ENCODE measurements at places on chromosomes 12 and 14.
A peak's percentile ranks its signal among the peaks of the same experiment; 100 is the strongest.

DNA sequence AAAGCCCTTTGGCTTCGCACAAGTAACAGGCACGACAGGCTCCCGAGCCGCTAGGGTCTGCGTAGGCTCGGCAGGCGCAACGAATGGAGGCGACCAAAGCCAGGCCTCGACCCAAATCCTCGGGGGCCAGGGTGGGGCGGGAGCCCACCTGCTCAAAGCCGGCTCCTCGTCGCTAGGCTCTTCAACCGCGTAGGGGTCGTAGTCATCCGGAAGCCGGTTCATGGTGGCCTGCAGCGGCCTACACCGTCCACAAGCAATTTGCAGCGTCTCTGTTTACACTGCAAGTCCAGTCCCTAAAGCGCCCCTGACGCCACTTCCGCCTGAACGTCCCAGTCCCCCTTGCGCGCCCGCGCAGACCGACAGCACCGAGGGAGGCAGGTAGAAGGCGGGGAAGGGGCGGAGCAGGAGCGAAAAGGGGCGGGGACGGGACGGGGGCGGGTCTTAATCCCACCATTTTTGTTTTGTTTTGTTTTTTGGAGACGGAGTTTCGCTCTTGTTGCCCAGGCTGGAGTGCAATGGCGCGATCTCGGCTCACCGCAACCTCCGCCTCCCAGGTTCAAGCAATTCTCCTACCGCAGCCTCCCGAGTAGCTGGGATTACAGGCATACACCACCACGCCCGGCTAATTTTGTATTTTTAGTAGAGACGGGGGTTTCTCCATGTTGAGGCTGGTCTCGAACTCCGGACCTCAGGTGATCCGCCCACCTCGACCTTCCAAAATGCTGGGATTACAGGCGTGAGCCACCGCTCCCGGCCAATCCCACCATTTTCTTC lies at the start of gene EAPP:
Gene EAPP, minus strand, starts transcription at position 295 of the 774 bp plus-strand sequence. Its CDS starts 73 bp downstream, at position 222.
- DNase-seq, result peak; percentile 86

GRCh38 chr12:60174941-60175340 lies 579.1 kb downstream of the SLC16A7 start:
- DNase-seq, result no peak

- no peak for DNase-seq
Measured at GRCh38 chr12:89513544-89513943, 11.1 kb downstream of the GALNT4 start.

DNA sequence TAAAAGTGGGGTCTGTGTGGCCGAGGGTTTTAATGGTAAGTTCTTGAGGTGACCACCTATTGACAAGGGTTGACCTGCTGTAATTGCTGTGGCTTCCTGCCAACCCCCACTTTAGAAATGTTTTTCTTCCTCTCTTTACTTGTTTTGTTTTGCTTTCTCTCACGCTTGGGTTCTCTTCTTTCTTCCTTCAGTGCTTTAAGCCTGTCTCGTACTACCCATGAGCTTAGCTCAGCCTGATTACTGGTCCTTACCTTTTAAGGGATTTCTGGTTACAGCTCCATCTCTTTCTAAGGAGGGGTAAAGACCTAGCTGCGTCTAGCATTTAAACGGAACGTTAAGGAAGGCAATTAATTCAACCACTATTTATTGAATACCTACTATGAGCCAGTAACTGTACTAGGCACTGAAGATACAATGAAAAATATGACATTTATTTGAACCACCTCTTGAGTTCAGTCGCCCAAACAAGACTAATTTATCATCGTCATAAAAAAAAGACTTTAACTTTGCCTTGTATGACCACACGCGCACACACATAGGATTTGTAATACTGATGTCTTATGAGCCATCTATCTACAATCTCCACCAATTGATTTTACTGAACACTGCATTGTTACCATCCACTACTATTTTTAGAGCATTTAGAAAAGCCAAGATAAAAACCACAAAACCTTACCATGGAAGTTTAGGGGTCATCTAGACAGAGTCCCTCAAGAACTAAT lies 888 bp upstream of the PPP1R12A start:
- DNase-seq, result no peak

GRCh38 chr12:76234741-76235140 lies 113.5 kb downstream of the BBS10 start:
- DNase-seq, result no peak

- DNase-seq, result no peak
Measured at GRCh38 chr14:74476607-74477006, 16.5 kb downstream of the NPC2 start.

- no peak for DNase-seq
Measured at GRCh38 chr12:5622280-5622679, 190.4 kb downstream of the NTF3 start.

DNA sequence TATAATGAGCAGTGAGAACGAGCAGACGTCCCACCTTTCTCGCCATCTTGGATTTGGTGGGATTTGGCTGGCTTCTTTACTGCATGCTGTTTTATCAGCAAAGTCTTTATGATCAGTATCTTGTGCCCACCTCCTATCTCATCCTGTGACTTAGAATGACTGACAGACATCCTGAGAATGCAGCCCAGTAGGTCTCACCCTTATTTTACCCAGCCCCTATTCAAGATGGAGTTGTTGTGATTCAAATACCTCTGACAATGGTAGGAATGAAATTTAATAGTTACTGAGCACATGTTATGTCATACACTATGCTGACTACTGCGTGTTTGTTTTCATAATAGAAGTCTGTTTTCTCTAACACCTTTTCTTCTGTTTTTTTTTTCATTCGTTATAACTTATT lies 1.9 kb downstream of the TMTC3 start:
- no peak for DNase-seq

DNA sequence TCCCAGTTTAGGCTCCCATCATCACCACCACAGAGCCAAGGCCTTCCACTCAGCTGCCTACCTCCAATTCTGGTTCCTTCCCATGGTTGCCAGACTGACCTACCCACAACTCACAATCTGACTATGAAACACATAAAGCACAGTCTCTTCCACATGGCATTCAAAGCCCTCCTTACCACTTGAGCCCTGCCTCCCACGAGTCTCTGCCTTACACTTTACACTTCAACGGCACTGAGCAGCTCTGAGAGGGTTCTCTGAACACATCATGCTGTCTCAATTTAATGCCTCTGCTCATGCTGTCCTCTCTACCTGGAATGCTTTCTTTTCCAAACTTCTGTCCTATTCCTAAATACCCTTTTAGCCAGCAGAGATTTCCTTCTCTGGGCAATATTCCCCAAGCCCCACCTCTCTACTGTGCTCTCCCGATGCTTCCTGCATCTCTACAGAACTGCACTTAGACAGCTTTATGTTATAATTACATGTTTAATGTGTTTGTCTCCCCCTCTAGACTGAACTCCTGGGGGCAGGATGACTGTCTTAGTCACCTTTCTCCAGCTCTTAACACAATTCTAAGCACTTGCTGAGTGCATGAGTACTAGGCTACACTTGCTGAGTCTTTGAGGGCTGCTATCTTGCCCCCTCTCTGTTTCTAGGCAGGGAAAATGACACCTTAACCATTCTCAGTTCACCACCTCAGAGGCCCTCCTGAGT lies 23.5 kb downstream of the FMNL3 start:
- DNase-seq, result no peak

- no peak for DNase-seq
Measured at GRCh38 chr12:53074999-53075370, 4.2 kb downstream of the SPRYD3 start.

DNA sequence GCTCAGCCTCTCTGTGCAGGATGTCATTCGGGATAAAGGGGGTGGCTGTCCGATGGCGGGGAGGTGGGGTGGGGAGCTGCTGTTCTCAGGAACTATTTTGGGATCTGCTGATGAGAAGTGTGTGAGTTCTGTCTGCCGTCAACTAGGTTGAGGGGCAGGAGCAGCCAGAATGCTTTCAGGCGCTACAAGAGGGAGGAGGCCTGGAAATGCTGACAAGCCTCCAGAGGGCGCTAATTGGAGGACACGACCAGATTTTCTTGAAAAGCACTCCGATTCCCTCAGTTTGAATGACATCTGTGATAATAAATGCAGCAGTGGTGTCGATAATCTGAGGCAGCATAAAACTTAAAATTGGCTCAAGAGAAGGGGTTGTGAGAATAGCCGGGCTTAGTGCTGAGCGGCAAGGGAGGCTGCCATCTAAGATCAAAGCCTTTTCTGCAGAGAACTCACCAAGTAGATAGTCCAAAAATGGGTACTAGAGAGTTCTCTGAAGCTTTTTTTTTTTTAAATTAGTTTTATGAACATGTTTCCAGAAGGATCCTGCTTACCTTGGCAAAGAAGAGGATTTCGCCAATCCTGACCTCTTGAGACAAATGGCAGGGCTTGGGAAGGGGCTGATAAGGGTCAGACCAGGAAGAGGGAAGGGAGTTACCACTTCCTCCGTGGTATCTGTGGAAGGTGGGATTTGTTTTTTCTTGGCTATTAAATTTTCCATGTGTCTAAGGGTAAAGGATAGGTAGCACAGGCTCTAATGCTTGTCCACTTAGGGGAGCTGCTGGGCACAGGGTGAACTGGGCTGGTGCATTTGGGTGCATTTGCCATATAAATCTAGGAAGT lies 94.4 kb downstream of the CRACR2A start:
- no peak for DNase-seq

GRCh38 chr14:105337966-105338741 lies 23.6 kb downstream of the PACS2 start:
- no peak for DNase-seq

DNA sequence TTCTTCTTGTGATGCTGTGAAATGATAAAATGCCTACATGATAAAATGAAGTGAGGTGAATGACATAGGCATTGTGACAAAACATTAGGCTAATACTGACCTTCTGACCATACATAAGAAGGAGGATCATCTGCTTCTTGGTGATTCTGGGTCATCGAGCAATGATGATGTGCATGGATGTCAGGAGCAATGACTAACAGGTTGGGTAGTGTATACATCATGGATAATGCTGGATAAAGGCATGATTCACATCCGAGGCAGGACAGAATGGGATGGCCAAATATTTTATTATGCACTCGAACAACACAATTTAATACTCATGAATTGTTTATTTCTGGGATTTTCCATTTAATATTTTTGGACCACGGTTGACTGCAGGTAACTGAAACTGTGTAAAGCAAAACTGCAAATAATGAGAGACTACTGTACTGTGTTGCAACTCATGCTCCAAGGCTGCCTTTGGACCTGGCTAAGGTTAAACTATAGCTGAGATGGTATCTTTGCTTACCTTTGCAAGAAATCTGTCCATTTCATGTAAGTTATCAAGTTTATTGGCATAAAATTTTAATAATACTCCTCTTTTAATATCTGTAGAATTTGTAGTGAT lies 7.6 kb upstream of the SLC25A21 start:
- no peak for DNase-seq

DNA sequence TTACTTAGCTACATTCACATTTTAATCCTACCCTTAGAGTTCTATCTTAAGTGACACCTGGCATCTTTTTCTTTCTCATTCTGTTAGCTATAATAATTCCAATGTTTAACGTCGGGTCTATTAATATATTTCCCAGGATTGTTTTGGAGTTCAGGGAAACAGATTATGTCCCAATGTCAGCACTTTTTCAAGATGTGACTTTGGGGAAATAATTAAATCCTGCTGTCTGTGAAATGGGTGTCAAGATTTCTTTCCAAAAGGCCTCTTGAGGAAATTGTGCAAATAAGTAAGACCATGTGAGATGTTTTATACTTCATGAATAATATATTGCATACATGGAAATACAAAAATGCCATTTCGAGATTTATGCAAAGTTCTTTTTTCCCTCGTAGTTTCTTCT lies 887.6 kb upstream of the SEL1L start:
- DNase-seq, result no peak

GRCh38 chr14:35385042-35385839 lies 19.3 kb downstream of the NFKBIA start:
- no peak for DNase-seq

- no peak for DNase-seq
Measured at GRCh38 chr14:103078860-103079587, 5.0 kb upstream of the LBHD2 start.

DNA sequence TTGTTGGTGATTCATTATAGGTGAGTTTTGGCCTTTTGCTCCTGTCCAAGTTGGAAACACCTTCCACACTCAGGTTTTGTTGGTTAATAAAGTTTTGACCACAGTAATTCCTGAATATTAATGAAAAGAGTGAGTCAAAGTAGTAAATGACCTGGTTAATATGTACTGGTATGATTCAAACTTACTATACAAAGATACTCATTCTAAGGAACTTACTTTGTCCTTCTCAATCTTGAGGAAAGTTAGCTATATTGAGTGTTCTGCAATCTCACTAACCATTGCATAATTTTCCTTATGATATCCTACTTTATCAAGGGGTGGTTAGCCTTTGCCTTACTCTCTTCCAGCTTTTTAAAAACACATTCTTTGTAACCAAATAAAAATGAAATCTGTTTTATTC lies 20.9 kb upstream of the HECTD1 start:
- no peak for DNase-seq

DNA sequence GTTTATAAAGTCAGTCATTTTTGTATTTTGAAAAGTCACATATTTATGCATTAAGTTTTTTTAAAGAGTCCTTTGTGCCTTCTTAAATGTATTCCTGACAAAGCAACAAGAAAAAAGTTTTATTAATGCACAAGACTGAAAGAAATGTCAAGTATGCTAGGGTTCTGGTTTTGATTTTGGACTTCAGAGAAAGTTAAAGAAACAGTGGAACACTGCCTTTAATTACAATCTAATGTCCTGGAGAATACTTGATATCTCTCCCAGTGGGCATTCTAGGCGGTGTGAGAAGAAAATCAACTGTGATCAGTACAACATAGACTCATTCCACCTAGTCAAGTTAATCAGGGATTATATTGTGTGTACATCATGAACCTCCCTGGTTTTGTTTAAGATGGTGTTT lies 49.9 kb downstream of the PRICKLE1 start:
- no peak for DNase-seq

- no peak for DNase-seq
Measured at GRCh38 chr12:29888777-29889176, 105.0 kb upstream of the TMTC1 start.

DNA sequence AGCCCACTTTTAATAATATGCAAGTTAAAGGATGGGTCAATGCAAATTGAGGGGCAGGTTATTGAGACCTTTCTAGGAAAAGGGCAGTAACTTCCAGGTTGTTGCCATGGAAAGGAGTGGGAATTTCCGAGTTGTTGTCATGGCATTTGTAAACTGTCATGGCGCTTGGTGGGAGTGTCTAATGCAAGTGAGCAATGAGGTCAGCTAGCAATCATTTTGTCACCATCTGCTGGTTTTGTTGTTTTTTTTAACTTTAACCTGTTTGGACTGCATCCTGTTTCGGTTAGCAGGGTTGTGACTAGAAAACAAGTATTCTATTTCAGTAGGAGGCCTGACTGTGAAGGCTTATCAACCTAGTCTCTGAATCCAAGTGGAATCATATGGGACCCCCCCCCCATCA lies 85.8 kb upstream of the TSPAN11 start:
- no peak for DNase-seq

DNA sequence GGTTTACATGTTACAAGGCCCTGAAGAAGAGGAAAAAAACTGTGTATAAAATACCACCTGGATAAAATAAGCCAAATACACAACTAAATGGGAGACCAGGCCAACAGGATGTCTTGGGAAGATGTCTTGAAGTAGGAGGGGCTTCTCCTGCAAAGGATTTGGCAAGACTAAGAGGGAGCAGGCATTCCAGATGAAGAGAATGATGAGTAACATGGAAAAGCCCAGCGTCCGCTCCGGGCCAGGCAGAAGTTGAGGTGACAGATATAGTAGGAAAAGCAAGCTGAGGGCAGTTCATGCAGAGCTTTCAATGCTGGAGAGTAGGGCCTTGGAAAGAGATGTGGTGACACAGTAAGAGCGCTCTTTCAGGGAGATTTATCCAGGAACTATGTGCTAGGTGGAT lies 16.1 kb upstream of the EIF4B start:
- DNase-seq, result no peak

GRCh38 chr14:92655419-92656201 lies 92.8 kb downstream of the LGMN start:
- DNase-seq, result no peak

- DNase-seq, result no peak
Measured at GRCh38 chr12:132354211-132354981, 25.0 kb upstream of the GALNT9 start.

Measured in stimulated activated CD8-positive, alpha-beta memory T cell treated with anti-CD3 and anti-CD28 coated beads, Interleukin-4, amount 100 ng/mL, for 4 hours (primary cell).